ENCODE measurements at places on chromosomes 6 and 20.

GRCh38 chr6:21067521-21067920 lies 526.0 kb upstream of the SOX4 start:
- DNase-seq = no peak

DNA sequence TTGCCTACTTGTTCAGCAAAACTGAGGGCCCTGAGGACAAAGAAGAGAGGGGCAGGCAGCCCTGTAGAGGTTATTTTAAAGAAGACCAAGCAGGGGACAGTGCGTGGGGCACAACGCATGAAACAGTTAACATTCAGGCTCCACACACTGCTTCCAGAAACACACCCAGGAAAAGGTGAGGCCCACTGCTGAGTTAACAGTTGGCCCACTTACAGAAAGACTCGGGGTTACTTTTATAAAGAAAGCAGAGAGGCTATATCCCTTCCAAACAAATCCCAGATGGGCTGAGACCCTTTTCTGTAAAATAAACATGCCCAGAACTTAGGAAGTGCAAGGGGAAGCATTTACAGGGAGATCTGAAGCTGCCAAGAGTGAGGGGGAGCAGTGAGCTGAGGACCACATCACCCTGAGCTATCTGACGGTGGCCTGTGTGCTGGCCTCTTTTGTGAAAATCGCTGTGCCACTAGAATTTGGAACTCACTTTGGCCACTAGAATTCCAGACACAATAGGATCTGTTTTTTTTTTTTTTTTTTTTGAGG lies 49.8 kb upstream of the SSTR4 start:
- no peak for DNase-seq

DNA sequence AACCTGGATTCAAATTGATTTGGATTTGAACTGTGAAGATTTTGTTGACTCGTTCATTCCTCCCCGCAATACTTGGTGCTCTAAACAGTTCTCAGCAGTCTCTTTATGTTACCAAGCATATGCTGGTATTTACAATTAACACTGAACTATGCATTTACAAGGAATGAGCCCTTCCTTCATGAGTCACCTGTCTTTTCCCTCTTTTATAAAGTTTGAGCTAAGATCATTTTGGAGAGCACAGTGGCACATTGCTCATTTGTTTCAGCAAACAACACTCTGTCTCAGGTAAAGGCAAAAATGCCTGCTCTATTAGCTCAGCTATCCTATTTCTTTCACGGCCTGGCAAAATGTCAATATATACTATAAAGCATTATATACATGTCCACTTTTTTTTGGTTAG lies 285.4 kb downstream of the PHACTR1 start:
- no peak for DNase-seq

DNA sequence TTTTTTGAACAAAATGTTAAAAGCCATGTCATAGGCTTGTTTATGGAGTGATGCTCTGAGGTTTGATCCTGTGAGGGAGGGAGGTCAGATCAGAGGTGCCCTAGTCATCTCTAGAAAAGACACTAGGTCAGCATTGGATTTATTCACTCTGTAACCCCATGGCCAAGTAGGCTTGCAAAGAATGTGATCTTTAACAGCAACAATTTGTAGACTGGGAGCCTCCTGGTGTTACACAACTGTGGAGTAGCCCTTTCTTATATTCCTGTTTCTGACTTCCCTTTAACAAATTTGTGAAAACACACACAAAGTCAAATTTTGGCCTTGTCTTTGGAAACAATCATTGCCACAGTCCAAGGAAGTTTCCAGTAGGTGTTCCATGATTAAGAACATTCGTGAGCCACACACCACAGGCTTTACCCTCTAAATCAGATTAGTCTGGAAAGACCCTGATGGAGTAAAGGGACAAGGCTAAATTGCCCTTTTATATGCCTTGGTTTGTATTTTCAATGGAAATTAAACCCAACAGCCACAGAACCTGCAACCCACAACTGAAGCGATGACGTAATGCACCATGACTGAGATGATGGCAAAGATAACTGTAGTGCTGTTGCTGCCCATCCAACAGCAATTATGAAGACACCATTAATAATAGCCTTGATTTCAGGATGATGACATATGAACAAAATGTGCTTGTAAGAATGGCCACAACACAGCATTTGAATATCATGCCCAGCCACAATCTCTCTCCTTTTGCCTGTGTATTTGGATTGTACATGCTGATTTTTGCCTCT lies 22.1 kb downstream of the SCP2D1 start:
- DNase-seq = no peak

GRCh38 chr6:112307707-112308106 lies 39.4 kb upstream of the RFPL4B start:
- no peak for DNase-seq

- DNase-seq = no peak
Measured at GRCh38 chr20:57711826-57712225, 2.0 kb upstream of the PMEPA1 start.

DNA sequence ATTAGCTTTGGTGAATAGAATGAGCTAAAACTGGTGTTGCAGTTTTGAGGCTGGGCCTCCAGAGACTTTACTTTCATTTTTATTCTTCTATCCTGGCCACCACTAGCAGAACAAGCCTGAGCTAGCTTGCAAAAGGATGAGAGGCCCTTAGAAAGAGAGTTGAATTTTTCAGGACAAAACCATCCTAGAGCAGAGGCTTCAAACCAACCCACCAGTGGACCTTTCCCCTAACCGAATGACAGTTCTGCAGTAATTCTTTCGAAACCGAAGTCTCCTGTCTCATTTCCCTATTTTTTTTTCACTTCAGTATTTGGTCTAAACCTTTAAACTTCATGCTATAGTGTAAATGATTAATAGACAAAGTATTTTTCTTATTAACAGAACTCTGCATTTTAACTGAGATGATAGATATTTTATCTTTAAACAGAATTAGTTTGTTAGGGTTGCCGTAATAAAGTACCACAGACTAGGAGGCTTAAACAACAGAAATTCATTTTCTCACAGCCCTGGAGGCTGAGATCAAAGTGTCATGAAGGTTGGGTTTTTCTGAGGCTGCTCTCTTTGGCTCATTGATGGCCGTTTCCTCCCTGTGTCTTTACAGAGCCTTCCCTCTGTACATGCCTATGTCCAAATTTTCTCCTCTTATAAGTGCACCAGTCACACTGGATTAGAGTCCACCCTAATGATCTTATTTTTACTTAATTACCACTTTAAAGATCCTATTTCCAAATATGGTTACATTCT lies 80.6 kb upstream of the PAK5 start:
- no peak for DNase-seq

DNA sequence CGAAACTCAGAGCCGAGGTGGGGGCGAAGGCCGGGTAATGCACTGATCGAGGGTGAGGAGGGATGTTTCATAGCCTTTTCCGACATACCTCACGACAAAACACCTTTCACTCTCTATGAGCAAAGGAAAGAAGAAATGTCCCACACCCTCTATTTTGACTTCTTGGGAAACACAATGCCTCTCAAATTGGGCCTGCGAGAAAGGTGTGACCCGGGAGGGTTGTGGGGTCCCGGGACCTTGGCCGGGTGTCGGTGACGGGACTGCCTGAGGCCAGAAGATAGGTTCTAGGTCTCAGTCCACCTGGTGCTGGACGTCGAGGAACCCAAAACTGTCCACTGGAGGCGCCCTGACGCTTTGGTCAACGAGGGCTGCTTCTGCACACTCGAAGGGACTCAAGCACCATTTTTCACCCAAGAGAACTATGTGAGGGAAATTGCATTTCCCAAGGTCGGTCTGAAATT lies 41.1 kb upstream of the OSTM1 start:
- DNase-seq = no peak

DNA sequence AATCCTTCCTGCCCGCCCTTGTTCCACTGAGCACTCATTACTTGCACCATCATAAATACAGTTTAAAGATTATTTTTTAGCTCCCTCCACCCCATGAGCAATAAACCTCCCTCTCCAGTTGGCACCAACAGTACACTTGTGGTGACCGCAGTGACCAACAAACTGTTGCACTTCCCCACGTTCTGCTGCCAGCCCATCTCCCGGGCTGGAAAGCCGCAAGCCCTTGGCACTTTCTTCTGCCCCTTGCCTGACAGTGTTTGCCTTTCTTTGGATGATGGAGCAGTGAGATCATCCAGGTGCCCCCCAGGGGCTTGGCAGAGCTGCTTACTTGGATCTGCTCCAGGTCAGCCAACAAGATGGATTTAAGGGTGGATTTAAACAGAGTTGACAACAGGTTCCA lies 21.6 kb downstream of the KCNB1 start:
- no peak for DNase-seq

DNA sequence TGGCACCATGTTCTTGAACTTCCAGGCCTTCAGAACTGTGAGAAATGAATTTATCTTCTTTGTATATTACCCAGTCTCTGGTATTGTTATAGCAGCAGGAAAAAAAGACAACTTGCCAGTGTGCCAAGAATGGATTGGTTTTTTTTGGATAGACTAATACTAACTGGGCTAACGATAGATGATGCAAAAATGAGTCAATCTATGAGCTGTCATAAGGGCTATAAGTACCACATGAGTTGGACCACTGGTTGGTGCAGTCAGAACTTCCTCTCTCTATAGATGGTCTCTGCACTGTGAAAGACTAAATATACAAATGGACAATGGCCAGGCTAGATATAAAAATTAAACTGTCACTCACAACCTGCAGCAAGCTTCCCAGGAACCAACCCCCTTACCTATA lies 87.6 kb upstream of the COL21A1 start:
- DNase-seq = no peak

- no peak for DNase-seq
Measured at GRCh38 chr6:51398793-51399192, 580.1 kb downstream of the TFAP2B start.

DNA sequence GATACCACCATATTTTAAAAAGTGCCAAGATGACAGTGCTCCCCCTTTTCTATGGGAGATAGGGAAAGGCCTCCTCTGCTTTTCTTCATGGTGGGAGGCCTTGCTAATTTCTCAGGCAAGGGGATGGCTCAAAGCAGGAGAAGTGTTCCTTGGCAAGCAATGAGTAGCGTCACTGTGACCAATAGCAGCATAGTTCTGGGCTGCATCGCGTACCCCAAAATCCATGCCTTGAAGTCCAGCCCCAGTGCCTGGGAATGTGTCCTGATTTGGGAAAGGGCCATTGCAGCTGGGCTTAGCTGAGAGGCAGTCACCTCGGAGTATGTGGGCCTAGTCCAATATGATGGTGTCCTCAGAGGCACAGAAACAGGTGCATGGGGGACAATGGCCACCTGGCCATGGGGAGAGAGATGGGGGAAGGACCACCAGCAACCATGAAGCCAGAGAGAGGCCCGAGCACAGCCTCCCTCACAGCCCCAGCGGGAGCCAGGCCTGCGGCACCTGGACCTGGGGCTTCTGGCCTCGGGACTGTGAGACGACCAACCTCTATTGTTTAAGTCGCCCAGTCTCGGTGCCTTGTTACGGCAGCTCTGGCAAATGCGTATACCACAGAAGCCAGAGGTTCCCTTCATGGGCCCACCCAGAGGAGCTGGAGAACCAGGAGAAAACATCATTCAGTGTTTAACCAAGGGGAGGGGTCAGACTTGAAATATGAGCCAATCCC lies 153.1 kb upstream of the RPS6KA2 start:
- no peak for DNase-seq

DNA sequence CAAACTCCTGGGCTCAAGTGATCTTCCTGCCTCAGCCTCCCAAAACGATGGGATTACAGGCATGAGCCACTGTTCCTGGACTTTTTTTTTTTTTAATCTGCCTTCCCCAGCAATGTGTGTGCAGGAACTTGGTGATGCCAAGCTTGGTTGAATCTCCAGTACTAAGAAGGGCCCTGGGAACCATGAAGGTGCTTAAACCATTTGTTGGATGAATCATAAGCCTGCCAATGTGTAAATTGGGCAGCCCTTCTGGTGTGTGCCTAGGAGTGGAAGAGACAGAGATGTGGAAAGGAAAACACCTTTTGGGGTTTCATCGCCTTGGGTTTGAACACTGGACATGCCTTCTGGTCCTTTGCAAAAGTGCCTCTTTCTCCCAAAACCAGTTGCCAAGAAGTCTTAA lies 7.1 kb upstream of the SPO11 start:
- no peak for DNase-seq

GRCh38 chr20:37584238-37584807 lies 56.6 kb upstream of the BLCAP start:
- DNase-seq = no peak

- DNase-seq = no peak
Measured at GRCh38 chr6:125930765-125931418, 25.7 kb upstream of the HINT3 start.

DNA sequence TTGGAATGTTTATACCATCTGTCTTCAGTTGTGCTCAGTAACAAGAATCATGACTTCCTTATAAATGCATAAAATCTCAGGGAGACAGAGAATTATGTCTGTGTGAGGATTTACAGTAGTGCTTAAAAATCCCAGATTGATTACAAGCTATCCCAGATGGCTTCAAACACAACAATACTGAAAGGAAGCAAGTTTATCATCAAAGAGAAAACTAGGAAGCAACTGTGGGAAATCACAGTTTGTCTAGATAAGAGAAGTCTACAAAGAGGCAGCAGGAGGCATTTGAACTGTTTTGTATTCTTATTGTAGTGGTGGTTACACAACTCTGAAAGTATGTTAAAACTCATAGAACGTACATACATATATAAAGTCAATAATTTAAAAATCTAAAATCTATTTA lies 104.4 kb upstream of the SALL4 start:
- no peak for DNase-seq

- no peak for DNase-seq
Measured at GRCh38 chr20:24519476-24519875, 50.0 kb downstream of the SYNDIG1 start.

DNA sequence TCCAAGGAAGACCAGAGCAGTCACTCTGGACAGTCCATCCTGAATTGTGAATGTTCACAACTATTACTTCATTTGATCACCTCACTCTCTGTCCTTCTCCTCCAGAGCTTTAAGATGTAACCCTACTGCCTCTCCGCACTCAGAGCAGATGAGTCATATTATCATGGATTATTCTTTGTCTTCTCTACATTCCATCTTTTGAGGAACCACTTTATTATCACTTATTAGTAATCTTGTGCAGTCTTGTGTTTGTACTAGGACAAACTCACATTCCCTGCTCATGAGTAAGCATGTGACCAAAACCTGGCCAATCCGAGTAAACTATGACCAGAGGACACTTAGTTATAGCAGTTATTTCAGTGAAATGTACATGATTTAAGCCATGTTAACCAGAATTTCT lies 401.5 kb upstream of the ADGRB3 start:
- no peak for DNase-seq

GRCh38 chr20:50412069-50412468 lies 98.1 kb upstream of the PTPN1 start:
- DNase-seq = no peak

DNA sequence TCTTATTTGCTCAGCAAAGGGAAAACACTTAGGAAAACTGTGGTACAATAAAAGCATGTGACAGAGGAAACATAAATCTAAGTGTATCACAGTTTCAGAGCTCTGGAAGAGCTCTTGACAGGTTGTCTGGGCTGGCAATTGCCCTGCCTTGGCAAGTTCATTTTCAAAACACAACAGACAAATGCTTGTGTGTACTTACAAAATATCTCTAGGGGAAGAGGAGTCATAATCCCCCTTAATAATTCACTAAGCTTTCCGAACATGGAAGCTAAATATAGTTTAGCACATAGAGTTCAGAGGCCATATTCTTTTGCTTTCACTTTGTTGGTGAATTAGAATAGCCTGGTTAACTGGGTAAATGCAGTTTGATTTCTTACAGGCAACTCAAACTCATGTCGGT lies 211.6 kb upstream of the THEMIS start:
- DNase-seq = no peak

Data from C1 segment of cervical spinal cord (tissue), 14 donors.